ENCODE measurements at places on chromosomes 2 and 18.

- no peak for DNase-seq
Observed at GRCh38 chr18:33513027-33513426, 65.0 kb upstream of the ASXL3 start.

DNA sequence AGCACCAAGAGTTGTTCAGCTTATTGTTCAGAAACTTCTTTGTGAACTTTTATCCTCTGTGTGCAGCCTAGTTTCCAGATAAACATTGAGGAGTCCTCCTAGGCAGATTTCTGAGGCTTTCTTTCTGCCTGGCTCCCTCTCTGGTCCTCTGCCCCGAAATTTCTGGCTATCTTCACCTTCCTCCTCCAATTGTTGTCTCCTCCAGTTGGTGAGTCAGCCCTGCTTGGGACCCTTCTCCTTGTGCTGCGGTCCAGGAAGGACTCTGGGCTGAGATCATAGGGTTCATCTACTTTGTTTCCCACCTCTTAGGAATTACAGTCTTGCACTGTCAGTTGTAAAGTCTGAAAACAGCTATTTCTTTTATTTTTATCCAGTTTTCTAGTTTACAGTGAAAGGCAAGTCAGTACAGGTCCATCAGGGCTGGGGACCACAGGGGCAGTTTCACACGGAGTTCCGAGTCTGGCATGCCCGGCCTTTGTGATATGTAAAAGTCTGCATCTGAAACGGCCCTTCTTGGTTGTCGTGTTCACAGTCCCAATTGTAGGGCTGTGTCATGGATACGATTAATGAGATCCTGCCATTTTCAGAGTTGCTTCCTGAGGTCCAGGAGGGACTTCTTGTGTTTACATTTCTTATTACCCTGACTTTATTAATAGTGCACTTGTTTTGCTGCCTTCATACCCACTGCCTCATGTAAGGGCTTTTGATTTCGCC, 100.8 kb downstream of the SMC6 start:
- DNase-seq, result no peak

DNA sequence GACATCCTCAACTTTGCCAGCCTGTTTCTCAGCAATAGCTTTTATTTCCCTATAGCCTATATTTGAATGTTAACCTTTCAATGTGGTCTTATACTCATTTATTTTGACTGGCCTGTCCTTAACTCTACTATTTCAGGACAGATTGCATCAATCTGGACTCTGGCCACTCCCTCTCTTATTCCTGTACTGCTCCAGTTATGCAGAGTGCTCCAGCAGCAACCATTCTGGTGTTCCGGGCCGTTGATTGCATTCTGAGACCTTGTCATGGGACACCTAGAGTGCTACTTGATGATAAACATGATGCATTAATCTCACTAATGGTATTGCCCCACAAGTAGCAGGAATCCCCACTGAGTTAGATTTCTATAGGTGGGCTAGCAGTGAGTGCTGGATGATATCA, 363.4 kb downstream of the LRRTM1 start:
- no peak for DNase-seq

- DNase-seq, result no peak
Observed at GRCh38 chr2:206336861-206337260, 62.4 kb downstream of the ZDBF2 start.

GRCh38 chr2:173963817-173964564, 1.2 kb downstream of the SP3 start:
- DNase-seq, result peak; percentile 82

DNA sequence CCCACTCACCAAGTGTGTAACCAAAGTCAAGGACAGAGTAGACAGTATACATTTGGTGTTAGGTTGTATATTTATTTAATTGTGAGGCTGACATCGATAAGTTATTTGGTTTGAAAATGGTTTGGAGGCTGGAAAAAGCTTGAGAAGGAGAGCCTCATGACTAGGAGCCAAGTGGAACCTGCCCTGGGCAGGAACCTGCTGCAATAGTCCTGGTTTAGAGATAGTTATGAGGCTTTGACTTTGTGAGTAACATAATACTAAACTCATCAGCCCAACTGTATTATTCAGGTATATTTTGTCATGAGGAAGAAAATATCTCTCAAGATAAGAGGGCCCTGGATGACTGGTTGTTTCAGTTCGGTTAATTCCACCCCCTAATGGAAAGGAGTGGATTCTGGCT, 234.3 kb upstream of the CYRIA start:
- no peak for DNase-seq

- DNase-seq, result no peak
Observed at GRCh38 chr2:141900826-141901225, 230.0 kb downstream of the LRP1B start.

- DNase-seq, result no peak
Observed at GRCh38 chr2:174053355-174054151, 88.4 kb upstream of the SP3 start.

GRCh38 chr2:64730551-64731262, 77.0 kb upstream of the SERTAD2 start:
- peak; percentile 92 for DNase-seq

DNA sequence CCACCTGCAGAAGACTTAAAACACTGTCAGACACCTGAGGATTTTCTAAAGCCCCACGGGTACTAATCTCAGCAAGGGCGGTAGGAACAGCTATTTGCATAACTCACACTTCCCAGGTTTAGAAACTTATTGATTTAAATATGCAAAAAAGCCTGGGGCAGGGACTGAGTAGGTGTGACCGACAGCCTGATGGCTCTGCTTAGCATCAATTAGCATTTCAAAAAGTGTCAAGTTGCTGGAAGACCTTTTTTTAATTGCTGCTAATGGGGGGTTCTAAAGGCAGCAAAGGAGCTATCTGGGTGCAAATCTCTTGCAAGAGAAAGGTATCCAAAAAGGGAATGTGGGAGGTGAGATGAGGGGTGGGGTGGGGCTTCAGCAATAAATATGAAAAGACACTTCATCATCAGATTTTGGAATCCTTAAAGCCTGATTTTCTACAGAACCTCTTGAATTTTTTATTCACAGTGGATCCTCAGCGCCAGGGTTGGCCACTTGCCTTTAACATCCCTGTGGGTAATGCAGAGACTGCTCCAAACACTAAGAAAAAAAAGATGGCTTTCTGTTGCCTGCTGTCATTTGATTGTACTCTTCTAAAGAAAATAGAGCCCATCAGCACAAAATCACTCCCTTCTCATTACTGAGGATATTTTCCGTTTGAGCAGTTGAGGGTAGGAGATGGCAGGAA, 121.1 kb upstream of the RMP24 start:
- DNase-seq, result no peak

- DNase-seq, result no peak
Observed at GRCh38 chr18:57475903-57476302, 40.7 kb downstream of the ONECUT2 start.

- DNase-seq, result no peak
Observed at GRCh38 chr18:6746386-6746960, 17.0 kb downstream of the ARHGAP28 start.

DNA sequence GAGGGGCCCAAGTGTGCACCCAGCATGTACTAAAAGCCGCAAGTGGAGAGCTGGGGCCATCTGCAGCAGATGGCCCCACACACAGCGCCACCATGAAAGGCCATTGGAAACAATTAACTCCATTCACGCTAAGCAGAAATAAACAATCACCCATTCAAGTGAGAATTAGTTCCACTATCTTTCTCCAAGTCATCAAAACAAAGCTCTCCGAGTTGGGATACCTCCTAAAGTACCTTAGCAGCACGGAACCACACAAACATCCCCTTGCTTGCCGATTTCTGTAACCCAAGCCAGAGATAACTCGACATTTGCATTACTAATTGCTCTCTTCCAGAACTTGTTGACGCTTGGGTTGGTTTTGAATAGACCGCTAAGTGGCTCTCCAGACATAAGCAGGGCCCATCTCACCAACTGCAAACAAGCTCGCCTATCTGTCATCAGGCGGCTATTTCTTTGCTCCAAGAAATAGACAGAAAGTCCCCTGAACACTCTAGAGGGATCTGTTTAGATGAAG, 840.6 kb upstream of the SALL3 start:
- DNase-seq, result peak; percentile 85

- DNase-seq, result no peak
Observed at GRCh38 chr18:27114842-27115241, 70.3 kb downstream of the CHST9 start.

DNA sequence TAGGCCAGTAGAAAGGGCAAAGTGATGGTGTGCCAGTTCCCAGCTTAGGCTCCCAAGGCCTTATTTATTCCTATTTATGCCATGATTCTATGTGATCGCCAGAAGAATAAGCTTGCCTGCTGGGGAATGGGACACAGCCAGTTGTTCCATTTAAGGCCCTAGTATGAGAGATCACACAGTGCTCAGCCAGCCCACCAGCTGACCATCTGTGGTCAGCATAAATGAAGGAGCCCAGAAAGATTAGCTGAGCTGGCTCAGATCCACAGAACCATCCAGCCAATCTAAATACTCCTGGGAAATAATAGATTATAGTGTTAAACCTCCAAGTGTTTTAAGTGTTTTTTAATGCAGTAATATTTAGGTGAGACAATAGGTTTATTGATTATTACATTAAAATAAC, 12.6 kb upstream of the L3MBTL4 start:
- DNase-seq, result no peak

DNA sequence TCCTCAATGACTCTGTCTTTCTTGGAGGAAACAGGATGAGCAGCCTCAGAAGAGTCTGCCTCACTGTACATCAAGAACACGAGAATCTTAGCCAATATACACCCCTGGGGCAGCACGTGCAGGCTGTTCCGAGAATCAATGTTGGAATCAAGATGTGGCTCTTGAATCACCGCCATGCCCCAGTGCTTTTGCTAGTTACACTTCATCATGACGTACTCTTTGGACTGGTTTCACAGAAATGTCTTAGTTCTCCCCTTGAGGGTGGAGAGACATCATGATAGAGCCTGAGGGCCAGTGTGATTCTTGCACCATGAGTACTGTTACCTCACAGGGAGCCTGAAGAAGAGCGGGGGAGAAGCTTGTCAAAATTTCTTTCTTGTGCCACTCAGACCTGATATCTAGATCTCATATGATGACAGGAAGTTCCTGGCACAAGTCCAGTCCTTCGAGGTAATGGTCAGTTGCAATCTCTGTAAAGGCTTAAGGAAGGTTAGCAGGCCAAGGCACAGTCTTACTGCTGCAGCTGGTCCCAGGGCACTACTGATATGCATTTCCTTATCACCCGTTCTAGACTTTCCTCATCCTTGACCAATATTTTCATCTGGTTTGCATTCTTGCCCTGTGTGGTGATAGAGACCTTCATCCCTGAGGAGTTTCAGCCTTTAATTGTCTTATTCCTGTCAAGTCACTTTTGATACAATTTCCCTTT, 28.2 kb upstream of the STAT4 start:
- DNase-seq, result no peak

- no peak for DNase-seq
Observed at GRCh38 chr2:62076980-62077638, 118.8 kb upstream of the B3GNT2 start.

GRCh38 chr18:45357686-45358470, 257.4 kb upstream of the SLC14A2 start:
- no peak for DNase-seq

DNA sequence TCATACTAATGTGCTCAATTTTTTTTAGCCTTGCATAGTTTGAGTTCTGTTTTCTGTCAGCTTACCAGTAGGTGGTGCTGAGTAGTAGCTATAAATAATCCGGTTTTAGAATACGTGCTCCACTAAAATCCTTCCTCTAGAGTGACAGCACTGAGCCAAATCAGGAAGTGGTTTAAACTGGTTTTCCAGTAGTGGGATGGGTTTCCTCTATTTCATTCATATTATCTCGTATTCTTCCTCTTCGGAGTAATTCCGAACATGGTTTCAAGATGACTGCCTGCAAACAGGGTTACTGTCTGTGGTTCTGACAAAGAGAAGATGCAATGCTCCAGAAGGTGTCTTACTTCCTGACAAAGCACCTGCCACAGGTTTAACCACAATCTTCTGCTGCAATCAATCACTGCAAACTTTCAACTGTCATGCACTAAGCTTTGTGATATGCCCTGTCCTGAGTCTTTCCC, 496.9 kb upstream of the VRK2 start:
- DNase-seq, result peak; percentile 9

GRCh38 chr18:59093668-59094067, 46.0 kb upstream of the SEC11C start:
- DNase-seq, result no peak

DNA sequence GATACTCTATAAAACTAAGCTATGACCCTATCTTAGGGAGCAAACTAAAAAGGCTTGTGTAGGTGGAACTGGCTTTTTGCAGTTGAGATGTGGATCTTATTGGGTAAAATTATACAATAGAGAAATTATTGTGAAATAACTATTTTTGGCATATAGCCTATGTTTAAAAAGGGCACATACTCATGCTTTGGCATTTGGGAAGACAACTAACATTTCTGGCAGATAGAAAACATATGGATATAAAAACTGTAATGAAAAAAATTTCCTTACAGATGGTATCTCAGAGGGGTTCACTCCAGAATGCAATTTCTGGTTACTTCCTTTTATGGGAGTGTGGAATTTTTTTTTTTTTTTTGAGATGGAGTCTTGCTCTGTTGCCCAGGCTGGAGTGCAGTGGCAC, 120.1 kb upstream of the CCDC195 start:
- DNase-seq, result no peak

DNA sequence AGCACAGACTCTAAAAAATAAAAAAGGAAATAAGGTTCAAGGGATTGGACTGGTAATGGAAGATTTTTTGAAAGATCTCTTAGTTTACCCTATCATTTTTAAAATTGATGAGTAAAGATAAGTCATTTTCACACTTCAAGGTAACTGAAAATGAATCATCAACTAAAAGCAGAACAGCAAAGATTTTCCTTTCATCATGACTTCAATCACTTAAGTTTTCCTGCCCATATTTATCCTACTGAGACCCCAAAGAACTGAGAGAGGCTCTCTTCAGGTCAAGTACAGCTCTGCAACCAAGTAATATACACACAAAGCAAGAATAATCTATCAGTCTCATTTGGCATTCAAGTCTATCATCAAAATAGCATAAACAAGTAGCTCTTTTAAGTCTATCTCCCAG, 540.7 kb downstream of the METTL4 start:
- DNase-seq, result no peak

- DNase-seq, result no peak
Observed at GRCh38 chr18:79608535-79608934, 71.1 kb upstream of the CTDP1 start.

- DNase-seq, result no peak
Observed at GRCh38 chr2:171244466-171244969, 83.8 kb upstream of the TLK1 start.

Measured in pons (tissue), 1 donor.